ENCODE measurements at places on chromosomes 7 and 10.

DNA sequence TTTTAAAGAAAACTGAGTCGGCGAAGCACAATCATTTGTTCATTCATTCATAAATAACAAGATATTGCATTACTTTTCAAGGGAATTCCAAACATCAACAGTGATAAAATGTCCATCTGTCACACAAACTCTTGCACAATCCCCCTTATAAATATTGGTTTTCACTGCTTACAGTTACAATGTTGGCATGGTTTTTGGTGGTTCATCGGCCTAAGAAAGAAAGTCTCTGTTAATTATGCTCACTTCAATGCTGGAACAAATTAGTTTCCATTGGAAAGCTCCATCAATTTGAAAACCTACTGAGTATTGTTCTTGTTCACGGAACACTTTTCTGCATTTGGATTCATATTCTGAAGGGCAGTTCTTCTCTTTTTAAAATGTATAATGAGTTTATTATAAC is 188.5 kb downstream of the JAZF1 start:
- no peak for DNase-seq

- DNase-seq: no peak
Observed at GRCh38 chr10:1110674-1111119, 54.5 kb downstream of the WDR37 start.

GRCh38 chr10:90635111-90635765 is 222.6 kb downstream of the HTR7 start:
- no peak for DNase-seq

GRCh38 chr10:99123851-99124250 is 111.8 kb downstream of the HPSE2 start:
- DNase-seq: no peak

DNA sequence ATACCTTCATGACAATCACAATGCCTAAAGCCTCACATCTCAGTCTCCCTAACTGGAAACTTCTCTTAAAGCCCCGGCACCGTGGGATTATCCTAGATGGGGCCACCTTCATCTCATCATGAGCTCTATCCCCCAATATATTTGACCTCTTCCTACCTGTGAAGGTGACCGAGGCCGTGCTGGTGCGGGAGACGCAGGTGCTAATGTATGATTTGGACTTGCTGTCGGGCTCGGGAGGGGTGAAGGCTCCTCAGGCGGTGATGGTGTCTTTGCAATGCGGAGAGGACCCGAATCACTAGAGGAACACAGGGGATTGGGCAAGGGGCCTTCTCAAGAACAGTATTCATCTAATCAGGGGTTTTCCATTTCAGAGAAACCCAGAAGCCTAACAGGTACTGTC is 168.4 kb downstream of the AMPH start:
- DNase-seq: no peak

GRCh38 chr7:39252916-39253315 is 275.2 kb downstream of the POU6F2 start:
- DNase-seq: no peak

GRCh38 chr10:100793055-100793454 is 47.7 kb downstream of the PAX2 start:
- DNase-seq: no peak

DNA sequence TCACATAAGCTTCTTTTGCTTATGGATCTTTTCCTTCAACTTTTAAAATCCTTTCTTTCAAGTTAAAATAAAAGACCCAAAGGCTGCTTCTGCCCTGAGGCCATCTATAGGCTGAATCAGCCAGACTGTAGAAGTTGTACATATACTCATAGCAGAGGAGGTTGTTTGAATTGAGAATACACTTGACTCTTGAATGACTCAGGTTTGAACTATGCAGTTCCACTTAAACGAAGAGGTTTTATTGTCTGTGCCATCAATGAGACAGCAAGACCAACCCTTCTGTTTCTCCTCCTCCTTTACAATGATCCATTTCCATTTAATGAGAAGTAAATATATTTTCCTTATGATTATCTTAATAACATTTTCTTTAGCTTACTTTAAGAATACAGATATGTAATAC is 5.8 kb downstream of the ZNF365 start:
- no peak for DNase-seq

DNA sequence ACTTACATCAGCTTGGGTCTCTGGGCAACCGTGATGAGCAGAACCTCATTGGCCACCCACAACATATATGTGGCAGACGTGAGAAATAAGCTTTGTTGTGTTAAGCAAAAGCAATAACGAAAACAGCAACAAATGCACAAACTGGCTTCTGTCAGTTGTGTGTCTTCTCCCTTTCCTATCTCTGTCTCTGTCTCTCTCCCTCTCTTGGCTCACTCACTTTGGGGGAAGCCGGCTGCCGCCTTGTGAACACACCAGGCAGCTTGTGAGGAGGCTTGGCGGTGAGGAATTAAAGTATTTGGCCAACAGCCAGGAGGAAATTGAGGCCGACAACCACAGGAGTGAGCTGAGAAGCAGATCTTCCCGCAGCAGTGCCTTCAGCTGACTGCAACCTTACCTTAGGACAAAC is 21.9 kb upstream of the CDCA7L start:
- DNase-seq: no peak

DNA sequence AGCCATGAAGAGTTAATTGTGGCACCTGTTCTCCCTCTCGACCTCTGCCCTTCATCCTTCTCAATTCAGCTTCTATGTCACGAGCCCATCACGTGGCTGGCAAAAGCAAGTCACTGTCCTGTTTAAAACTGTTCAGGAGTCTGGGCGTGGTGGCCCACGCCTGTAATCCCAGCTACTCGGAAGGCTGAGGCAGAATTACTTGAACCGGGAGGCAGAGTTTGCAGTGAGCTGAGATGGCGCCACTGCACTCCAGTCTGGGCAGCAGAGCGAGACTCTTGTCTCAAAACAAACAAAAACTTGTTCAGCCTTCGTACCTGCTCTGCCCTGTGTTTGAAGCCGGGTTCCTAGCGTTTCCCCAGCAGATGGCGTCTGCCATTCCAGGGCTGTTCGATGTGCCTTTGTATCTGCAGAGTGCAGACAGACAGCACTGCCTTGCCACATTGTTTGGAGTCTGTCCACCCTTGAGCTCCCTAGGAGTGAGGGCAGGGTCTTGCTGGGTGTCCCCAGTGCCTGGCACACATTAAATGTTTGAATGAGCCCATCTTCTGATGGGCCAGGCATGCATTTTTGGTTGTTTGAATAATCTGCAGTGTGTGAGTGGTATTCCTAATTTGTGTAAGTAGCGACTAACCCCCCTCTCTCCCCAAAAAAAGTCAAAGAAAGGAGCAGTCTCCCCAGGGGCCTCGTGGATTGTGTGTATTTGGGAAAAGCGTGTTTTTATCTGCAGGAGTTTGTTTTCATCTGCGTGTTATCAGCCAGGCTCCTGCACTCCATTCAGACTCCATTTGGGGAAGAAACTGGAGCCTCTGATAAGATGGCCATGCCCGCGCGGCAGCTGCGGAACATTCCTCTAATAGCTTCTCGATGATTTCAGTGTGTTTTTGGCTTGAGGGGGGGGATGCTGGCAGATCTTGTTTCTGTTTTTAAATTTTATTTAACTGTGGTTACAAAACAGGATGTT is 61.2 kb downstream of the DNAJB6 start:
- DNase-seq: no peak

- no peak for DNase-seq
Observed at GRCh38 chr10:125368146-125368545, 207.8 kb upstream of the CTBP2 start.

GRCh38 chr7:107943018-107943417 is 52.0 kb downstream of the DLD start:
- DNase-seq: no peak

DNA sequence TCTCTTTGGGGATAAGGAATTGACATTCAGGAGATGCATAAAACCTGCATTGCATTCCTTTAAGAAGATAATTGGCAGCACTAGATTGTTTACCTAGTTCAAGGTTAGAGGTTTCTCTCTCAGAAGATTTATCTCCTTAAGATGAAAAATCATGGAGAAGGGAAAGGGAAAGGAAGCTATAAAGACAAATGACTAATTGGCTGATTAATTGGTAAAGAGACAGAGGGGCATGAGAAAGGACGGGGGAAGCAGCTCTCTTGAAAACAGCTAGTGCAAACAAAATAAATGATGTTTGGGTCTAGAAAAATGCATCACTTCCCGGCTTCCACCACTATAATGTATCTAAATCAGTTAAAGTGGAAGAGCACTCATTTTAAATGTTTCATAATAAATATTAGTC is 941.2 kb downstream of the XPNPEP1 start:
- DNase-seq: no peak

GRCh38 chr7:139870380-139870779 is 41.3 kb downstream of the TBXAS1 start:
- DNase-seq: no peak
